Adrenal gland (tissue), 19 donors: ENCODE measurements at places on chromosomes 7 and 10. TPM values are rescaled to one million over a fixed set of nuclear protein-coding genes. Genes with fewer than 3 reads are reported as not detected.
A peak's percentile ranks its signal among the peaks of the same experiment; 100 is the strongest.

CYP3A7 gene
- polyA plus RNA-seq: 0.20 TPM

ARPC1A gene
- polyA plus RNA-seq: 199 TPM

LGI1 gene
- 5.0 TPM for polyA plus RNA-seq

GRCh38 chr10:49104323-49104722 lies 11.0 kb downstream of the VSTM4 start:
- H3K27ac ChIP-seq: no peak overlapping the region
- no peaks in the 10 kb centered on the region for H3K36me3 ChIP-seq
- no peak for DNase-seq
- H3K4me1 ChIP-seq: peaks cover 25% of the 10 kb centered on the region

GRCh38 chr10:99785646-99786045 lies 3.2 kb downstream of the ABCC2 start:
- H3K27ac ChIP-seq: no peak overlapping the region
- H3K4me1 ChIP-seq: no peaks in the 10 kb centered on the region
- no peak for DNase-seq
- no peak overlapping the region for H3K4me3 ChIP-seq
- no peaks in the 10 kb centered on the region for H3K36me3 ChIP-seq
- H3K27me3 ChIP-seq: no peaks in the 10 kb centered on the region

TFEC gene
- 2.0 TPM for polyA plus RNA-seq

- no peak for DNase-seq
- no peaks in the 10 kb centered on the region for H3K27me3 ChIP-seq
- H3K4me3 ChIP-seq: no peak overlapping the region
- H3K4me1 ChIP-seq: peaks cover 58% of the 10 kb centered on the region
- H3K36me3 ChIP-seq: no peaks in the 10 kb centered on the region
These were observed 14.1 kb downstream of the ZMIZ1 start for GRCh38 chr10:79082631-79083596.

DNA sequence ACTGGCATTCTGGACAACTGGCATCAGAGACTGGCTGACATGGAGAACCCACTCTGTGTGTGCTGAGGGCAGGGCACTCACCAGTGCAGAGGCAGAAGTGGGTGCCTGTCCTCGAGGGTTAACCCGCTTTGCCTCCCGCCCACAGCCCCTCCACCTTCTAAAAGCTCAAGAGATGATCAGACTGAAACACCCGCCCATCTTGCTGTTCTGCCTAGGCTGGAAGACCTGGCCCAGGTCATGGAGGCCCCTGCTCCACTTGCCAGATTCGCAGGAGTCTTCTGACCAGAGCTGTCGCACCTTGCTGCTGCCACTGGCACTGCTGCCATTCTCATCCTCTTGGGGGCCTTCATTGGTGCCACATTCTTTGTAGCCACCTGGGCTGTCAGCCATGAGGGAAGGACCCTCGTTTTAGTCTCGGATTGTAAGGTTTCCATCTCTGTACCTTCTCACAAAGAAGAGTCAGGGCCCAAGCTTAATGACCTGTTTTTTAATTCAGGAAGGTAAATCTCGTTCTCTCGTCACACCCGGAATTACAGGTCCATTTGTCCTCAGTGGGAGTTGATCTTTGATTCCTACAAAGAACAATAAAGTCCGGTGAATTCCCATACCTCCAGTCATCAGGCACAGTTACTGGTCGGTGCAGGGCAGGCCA lies 1.9 kb downstream of the CYREN start:
- no peak for DNase-seq
- no peak overlapping the region for H3K4me3 ChIP-seq
- H3K4me1 ChIP-seq: peaks cover 39% of the 10 kb centered on the region
- H3K27me3 ChIP-seq: no peaks in the 10 kb centered on the region

FEZF1 gene
- not detected for polyA plus RNA-seq

- no peaks in the 10 kb centered on the region for H3K4me1 ChIP-seq
- H3K27me3 ChIP-seq: no peaks in the 10 kb centered on the region
- no peak for DNase-seq
- no peak overlapping the region for H3K27ac ChIP-seq
- no peak overlapping the region for H3K4me3 ChIP-seq
- no peaks in the 10 kb centered on the region for H3K36me3 ChIP-seq
These were observed 226.1 kb downstream of the CDC14C start for GRCh38 chr7:49150486-49150885.

GRCh38 chr10:96255549-96256333 lies 15.6 kb downstream of the BLNK start:
- peaks cover 18% of the 10 kb centered on the region for H3K4me1 ChIP-seq
- H3K27ac ChIP-seq: no peak overlapping the region
- no peaks in the 10 kb centered on the region for H3K36me3 ChIP-seq
- H3K27me3 ChIP-seq: no peaks in the 10 kb centered on the region

GRCh38 chr7:127909424-127910152 lies 121.6 kb downstream of the LRRC4 start:
- no peak overlapping the region for H3K4me3 ChIP-seq
- no peak overlapping the region for H3K27ac ChIP-seq
- peaks cover 44% of the 10 kb centered on the region for H3K4me1 ChIP-seq
- no peaks in the 10 kb centered on the region for H3K36me3 ChIP-seq

DNA sequence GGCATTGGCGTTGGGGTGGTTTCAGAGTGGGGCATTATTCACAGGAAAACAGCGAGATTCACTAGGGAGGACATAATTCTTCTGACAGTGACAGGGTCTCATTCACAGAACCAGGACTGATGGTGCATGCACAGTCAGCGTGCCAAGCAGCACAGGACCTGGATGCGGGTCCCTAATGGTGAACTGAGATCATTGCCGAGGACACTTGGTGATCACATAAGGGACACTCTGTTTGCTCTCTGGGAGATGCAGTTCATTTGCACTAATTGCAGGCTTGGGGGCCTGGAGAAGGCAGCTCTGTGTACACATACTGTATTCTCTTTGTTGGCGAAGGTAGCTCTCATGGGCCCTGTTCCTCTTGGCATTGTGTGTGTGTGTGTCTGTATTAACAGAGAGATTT lies 716.1 kb downstream of the PHTF2 start:
- H3K4me3 ChIP-seq: no peak overlapping the region
- no peak overlapping the region for H3K27ac ChIP-seq

RBP3 gene
- not detected for polyA plus RNA-seq

DNA sequence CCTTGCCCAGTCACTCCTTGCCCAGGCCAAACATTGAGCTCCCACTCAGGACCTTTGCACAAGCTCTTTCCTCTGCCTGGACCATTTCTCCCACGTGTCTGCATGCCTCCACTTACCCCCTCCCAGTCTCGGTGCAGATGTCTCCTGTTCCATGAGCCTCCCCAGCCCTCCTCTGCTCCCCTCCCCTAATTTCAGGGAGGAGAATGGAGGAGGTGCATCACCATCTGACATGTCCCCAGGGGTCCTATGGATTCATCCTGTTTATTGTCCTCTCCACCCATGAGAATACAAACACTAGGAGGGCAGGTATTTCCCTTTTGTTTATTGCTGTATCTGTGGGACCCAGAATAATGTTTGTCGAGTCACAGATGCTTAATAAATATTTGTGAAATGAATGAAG lies 8.6 kb upstream of the GRID2IP start:
- no peaks in the 10 kb centered on the region for H3K4me1 ChIP-seq
- H3K36me3 ChIP-seq: no peaks in the 10 kb centered on the region
- no peak overlapping the region for H3K4me3 ChIP-seq
- no peaks in the 10 kb centered on the region for H3K27me3 ChIP-seq
- no peak overlapping the region for H3K27ac ChIP-seq

DNA sequence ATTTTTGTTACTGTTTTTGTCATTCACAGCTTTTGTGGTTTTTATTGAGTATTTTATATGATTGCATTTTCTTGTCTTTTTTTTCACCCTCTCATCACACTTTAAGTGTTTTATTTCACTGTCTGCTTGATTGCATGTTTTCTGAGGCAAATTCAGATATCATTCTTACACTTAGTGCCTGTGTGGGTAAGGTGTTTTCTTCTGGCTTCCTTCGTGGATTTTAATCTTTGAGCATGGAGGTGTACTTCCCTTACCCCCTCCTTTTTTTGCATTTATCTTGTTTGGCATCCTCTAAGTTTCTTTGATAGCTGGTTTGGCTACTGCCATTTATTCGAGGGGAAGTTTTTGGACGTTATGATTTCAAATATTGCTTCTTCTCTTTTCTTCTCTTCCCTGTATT lies 127.9 kb downstream of the MLLT10 start:
- H3K36me3 ChIP-seq: no peaks in the 10 kb centered on the region
- H3K4me3 ChIP-seq: no peak overlapping the region
- H3K27ac ChIP-seq: no peak overlapping the region
- DNase-seq: no peak
- H3K27me3 ChIP-seq: no peaks in the 10 kb centered on the region

MEST gene
- 57.5 TPM for polyA plus RNA-seq

GRCh38 chr7:131494182-131494581 lies 62.2 kb downstream of the PODXL start:
- H3K36me3 ChIP-seq: no peaks in the 10 kb centered on the region
- no peak overlapping the region for H3K27ac ChIP-seq
- no peaks in the 10 kb centered on the region for H3K27me3 ChIP-seq
- DNase-seq: no peak
- no peak overlapping the region for H3K4me3 ChIP-seq

TRIM56 gene
- 16.3 TPM for polyA plus RNA-seq

GRCh38 chr10:118115701-118116100 lies 69.0 kb upstream of the RAB11FIP2 start:
- H3K4me3 ChIP-seq: no peak overlapping the region
- no peak overlapping the region for H3K27ac ChIP-seq
- no peaks in the 10 kb centered on the region for H3K27me3 ChIP-seq
- no peaks in the 10 kb centered on the region for H3K36me3 ChIP-seq
- no peaks in the 10 kb centered on the region for H3K4me1 ChIP-seq

MUC3A gene
- 0.17 TPM for polyA plus RNA-seq

ATP6V0A4 gene
- polyA plus RNA-seq: not detected

CRTAC1 gene
- polyA plus RNA-seq: 0.72 TPM

SGCE gene
- 32.2 TPM for polyA plus RNA-seq

DNA sequence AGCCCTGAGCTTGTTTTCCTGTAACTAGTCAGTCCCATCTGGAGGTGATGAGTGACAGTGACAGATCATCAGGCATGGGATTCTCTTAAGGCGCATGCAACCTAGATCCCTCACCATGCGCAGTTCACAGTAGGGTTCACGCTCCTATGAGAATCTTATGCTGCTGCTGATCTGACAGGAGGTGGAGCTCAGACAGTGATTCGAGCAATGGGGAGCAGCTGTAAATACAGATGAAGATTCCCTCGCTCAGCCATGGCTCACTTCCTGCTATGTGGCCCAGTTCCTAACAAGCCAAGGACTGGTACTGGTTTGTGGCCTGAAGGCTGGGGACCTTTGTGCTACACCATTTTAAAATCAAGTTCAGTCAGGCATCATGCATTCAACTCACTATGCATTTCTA lies 221.7 kb downstream of the KIAA1217 start:
- DNase-seq: no peak
- no peak overlapping the region for H3K27ac ChIP-seq
- peaks cover 2% of the 10 kb centered on the region for H3K4me1 ChIP-seq
- no peak overlapping the region for H3K4me3 ChIP-seq

OR2A1 gene
- polyA plus RNA-seq: 0.16 TPM

DNA sequence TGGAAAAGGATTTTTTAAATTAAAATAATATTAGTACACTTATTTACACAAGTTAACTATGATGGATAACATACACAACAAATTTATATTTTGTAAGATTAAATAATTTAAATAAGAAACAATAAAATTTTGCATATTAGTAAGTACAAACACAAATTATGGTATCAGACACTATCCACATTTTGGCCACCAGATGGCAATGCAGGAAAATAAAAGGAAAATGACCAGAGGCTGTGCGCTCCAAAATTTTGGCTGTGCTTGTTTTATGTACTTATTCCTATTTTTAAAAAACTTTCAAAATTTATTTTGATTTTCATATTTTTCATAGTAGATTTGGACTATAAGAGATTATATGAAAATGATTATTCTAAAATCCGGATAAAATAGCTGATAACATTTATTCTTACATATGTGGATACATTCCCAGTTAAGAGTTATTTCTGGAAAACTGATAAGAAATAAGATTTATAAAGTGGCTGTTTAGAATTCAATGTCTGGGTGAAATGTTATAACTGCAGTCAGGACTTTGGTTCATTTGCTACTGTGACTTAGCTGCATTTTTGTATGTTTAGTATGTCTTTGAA lies 274.7 kb upstream of the HGF start:
- H3K27ac ChIP-seq: no peak overlapping the region
- H3K4me3 ChIP-seq: no peak overlapping the region
- H3K36me3 ChIP-seq: no peaks in the 10 kb centered on the region
- H3K27me3 ChIP-seq: no peaks in the 10 kb centered on the region
- peak; percentile 69 for DNase-seq

DNA sequence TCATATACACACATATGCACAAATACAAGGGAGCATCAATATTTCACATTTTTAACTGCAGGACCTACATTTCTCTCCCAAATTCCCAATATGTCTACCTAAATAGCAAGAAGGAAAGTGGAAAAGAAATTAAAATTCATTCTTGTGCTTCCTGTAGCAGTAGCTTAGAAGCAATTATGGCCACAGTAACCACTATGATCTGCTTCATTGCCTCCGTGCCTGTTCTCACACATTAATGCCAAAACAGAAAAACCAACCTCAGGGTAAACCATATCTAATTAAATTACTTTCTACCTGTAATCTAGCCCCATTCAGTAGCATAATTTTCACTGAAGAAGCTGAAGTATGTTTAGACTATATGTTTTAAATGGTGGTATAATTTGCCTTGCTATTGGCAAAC lies 55.2 kb downstream of the HYCC1 start:
- no peaks in the 10 kb centered on the region for H3K4me1 ChIP-seq
- no peak overlapping the region for H3K27ac ChIP-seq
- no peak for DNase-seq
- H3K4me3 ChIP-seq: no peak overlapping the region
- no peaks in the 10 kb centered on the region for H3K36me3 ChIP-seq

- H3K4me3 ChIP-seq: peak overlapping the region; percentile 80
- H3K4me1 ChIP-seq: peaks cover 31% of the 10 kb centered on the region
- DNase-seq: peak; percentile 72
- no peaks in the 10 kb centered on the region for H3K36me3 ChIP-seq
- no peaks in the 10 kb centered on the region for H3K27me3 ChIP-seq
- peak overlapping the region; percentile 98 for H3K27ac ChIP-seq
These were observed 216.5 kb upstream of the MKLN1 start for GRCh38 chr7:131111081-131111576.

DNA sequence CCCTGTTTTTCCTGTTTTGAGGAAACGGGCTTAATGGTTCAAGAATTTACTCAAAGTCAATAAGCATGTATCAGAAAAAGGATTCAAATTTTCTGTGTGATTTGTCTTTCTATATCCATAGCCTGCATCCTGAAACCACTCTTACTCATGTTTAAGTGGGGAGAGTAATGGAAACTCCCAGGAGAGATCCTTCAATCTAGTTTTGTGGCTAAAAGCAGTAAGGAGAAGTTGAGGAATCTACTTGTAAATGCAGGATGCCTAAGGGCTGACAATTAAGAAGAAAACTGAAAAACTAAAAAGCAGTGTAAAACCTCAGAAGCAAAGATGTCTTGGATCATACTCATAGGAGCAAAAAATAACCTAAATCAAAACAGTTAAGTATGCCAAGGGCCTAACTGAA lies 68.1 kb upstream of the GRID1 start:
- H3K4me3 ChIP-seq: no peak overlapping the region
- no peaks in the 10 kb centered on the region for H3K36me3 ChIP-seq
- DNase-seq: no peak
- no peaks in the 10 kb centered on the region for H3K4me1 ChIP-seq
- no peak overlapping the region for H3K27ac ChIP-seq
- no peaks in the 10 kb centered on the region for H3K27me3 ChIP-seq
